NCI-H2081 (cell line): ENCODE measurements at places on chromosomes 2 and 18.
A peak's percentile ranks its signal among the peaks of the same experiment; 100 is the strongest.

GRCh38 chr2:147430408-147430807 lies 414.4 kb upstream of the ACVR2A start:
- DNase-seq = no peak

- no peak for DNase-seq
Observed at GRCh38 chr2:151729415-151729811, 4.9 kb downstream of the NEB start.

DNA sequence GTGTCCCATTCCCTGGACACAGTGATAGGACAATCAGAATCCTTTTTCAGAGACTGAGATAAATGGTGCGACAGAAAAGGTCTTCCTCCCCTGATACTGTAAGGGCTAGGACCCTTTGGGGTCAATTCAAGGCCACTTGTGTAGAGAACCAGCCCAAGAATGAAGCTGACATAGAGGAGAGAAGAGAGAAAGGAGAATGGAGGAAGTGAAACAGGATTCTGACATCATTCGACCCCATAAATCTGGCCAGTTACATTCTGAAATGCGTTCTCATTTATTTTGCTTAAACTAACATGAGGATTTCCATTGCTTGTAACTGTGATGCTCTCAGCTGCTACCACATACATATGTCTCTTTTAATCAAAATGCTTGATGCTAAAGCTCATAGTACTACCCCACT lies 148.1 kb downstream of the TMEM163 start:
- DNase-seq = no peak

GRCh38 chr2:12493031-12493513 lies 223.7 kb upstream of the TRIB2 start:
- DNase-seq = no peak

GRCh38 chr2:20027705-20028434 lies 15.4 kb upstream of the MATN3 start:
- no peak for DNase-seq

- no peak for DNase-seq
Observed at GRCh38 chr2:96114546-96114902, 1.8 kb downstream of the ADRA2B start.

DNA sequence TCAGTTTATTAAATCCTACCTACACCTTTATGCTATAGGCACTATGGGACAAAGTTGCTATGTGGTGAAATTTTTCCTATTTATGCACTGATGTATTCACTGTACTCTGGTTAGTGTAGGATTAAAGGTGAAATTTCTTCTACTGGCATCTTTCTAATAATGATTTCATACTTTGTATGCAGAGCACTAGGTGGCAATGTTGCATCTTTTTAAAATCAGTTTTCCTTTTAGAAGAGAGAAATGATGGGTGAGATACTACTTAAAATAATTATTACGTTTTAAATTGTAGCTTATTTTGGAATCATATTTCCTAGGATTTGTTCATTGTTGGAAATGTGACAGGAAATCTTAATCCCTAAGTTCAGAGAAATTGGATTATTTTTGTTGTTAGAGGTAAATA lies 150.9 kb downstream of the CD8B2 start:
- DNase-seq = peak; percentile 48

DNA sequence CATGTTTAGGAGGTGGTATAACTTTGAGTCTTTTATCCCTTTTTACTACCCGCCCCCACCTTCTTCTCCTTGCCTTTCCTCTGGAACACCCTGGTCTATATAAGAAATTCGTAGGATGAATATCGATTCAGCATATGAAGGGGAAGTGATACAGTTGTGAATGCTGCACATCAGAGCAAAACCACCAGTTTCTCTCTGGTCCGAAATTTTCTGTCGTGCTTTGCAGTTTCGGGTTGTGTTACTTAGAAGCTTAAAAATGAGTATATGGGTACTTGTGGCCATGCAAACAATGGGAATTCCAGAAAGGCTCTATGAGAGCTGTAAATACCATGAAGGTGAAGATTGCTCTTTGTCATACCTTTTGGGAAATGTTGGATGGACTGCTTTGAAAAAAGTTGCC lies 60.6 kb downstream of the DAW1 start:
- DNase-seq = no peak

GRCh38 chr2:26911911-26912861 lies 58.3 kb upstream of the MAPRE3 start:
- DNase-seq = peak; percentile 92

GRCh38 chr2:60735496-60736250 lies 20.4 kb upstream of the PAPOLG start:
- no peak for DNase-seq

- DNase-seq = no peak
Observed at GRCh38 chr2:190838492-190838910, 42.1 kb upstream of the GLS start.

DNA sequence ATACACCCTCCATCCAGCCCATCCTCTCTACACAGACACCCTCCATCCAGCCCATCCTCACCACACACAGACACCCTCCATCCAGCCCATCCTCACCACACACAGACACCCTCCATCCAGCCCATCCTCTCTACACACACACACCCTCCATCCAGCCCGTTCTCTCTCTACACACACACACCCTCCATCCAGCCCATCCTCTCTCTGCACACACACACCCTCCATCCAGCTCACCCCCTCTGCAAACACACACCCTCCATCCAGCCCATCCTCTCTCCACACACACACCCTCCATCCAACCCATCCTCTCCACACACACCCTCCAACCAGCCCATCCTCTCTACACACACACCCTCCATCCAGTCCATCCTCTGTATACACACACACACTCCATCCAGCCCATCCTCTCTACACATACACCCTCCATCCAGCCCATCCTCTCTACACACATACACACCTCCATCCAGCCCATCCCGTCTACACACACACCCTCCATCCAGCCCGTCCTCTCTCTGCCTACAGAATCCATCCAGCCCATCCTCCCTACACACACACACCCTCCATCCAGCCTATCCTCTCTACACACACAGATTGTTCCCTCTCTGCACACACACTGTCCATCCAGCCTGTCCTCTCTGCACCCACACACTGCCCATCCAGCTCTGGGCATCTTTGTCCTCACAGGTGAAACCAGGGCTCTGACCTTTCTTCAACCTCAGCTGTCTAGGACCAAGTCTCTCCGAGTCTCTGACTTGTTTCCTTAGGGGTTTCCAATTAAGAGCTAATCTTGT lies 81.2 kb downstream of the EIPR1 start:
- DNase-seq = no peak

- no peak for DNase-seq
Observed at GRCh38 chr2:3814706-3815245, 111.4 kb downstream of the DCDC2C start.

DNA sequence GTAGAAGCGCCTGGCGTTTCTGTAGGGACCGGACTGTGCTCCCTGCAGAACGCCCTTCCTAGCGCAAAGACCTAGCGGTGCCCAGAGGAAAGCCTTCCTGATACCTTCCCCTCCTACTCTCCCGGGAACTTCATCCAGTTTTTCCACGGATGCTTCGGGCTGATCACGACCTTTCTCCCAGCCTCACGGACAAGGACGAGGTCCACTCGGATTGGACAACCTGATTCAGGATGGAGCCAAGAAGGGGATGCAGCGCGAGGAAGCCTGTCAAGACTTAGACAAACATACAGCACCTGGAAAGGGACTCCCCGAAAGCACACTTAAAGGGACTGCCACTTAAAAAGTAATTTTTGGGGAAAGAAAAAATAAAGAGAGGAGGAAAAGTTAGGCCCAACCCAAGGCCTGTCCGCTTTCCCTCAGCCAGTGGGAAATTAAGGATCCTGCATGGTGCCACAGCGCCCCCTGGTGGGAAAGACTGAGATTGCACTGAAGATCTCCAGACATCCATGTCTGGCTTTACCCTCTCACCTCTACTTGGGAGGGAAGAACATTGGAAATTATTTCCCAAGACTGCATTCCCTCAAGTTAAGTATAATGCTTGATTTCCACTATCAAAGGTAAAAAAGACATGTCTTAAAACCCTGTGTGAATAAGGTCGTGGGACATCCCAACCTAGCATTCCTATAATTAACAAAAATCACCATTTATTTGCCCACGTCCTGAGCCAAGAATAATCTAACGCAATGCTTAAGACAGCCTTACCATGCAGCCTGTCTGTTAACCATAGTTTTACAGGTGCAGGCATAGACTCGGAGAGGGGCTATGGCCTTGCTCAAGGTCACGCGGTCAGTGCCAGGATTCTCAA lies 13.4 kb upstream of the COPS8 start:
- DNase-seq = peak; percentile 40

GRCh38 chr2:10536569-10537133 lies 88.5 kb upstream of the ODC1 start:
- peak; percentile 11 for DNase-seq

DNA sequence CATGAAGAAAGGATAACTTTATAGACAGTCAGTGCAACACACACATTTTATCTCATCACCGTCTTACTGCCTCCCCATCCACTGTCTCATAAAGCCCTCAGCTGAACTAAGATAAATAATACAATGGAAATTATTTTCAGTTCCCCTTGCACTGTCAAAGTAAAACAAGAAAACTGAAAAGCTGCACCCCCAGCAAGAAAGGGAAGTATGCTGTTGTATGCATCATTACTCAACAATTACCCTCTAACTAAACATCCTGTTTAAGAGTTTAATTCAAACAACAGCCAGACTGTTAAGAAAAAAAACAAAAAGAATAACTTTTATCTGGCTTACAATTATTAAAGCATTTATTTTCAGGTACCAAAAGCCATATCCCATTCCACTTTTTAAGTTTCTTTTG lies 25.0 kb downstream of the MPPE1 start:
- no peak for DNase-seq

GRCh38 chr2:150403457-150403856 lies 84.0 kb downstream of the RND3 start:
- no peak for DNase-seq

- peak; percentile 35 for DNase-seq
Observed at GRCh38 chr2:59076079-59076619, 835.0 kb upstream of the FANCL start.
